Immature natural killer cell (primary cell): ENCODE measurements at places on chromosomes 12 and 14.

GRCh38 chr12:132315951-132316350, 13.4 kb downstream of the GALNT9 start:
- no peak for DNase-seq

DNA sequence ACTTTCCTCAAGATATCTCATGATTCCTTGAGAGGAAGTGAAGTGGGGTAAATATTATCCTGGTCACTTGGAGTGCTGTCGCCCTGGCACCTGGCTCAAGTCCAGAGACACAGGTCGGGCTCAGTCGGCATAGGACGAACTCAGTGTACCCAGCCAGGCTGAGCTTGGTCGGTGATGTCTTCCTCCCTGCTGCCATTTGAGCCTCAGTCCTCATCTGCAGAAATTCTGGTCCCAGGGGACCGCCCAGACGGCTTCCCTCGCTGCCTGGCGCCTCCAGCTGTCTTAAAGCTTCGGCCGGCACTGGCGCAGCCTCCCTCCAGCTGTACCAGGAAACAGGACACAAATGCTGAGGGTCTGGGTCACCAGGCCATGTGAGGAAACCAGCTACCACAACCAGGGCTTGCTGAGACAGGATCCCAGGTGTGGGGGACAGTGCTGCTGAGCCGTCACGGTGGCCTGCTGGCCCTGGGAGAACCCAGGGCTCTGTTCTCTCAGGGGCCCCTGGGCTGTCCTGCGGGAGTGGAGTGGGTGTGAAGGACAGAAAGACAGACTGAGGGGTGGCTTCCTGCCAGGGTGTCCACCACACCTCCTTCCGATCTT, 5.0 kb upstream of the KLC1 start:
- no peak for DNase-seq

DNA sequence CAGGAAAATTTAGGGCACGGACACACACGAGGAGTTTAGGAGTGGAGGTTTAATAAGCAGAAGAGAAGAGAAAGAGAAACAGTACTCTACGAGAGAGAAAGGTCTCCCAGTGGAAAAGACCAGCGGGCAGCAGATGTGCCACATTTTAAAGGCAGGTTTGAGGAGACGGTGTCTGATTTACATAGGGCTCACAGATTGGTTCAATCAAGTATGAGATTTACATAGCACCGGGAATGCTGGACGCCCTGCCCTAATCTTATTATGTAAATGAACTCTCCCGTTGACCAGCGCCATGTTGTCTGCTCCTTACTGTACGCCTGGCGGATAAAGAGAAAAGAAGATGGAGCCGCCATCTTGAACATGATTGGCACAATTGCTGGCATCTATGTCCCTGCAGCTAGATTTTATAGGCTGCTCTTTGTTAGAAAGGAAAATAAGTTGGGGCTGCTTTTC, 17.9 kb downstream of the NFKBIA start:
- no peak for DNase-seq

DNA sequence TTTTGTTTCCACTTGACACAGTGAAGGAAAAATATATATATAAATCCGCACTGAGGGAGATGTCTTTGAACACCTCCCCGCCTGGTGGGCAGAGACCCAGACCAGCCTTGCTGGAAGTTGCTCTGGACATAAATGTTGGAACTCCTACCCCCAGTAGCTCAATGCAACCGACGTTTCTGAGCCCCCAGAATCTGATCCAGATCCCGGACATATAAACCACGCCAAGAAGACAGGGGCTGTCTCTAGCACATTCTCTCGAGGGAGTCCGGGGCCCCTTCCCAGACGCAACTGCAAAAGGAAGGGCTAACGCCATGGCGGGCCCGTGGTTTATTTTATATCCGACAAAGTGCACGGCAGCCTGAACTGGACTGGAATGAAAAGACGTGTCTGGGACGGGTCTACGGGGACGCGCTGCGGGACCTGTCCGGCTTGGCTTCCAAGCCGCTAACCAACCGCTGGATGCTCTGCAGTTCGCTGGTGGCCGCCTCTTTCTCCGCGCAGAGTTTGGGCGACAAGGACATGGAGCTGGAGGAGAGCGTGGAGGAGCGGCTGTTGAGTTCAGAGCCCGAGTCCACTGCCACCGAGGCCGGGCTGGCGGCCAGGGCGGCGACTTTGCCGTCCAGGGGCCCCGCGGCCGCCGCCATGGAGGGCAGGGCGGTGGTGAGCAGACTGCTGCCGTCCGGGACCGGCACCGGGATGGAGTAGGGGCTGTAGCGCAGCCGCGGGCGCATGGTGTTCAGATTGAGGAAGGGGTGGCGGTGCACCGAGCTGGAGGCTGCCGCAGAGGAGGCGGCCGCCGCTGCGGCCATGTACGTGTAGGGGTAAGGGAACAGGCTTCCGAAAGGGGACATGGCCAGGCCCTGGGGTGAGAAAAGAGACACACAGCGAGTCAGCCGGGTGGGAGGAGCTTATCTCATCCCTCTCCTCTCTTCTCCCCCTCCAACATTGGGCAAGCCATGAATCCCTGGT, 12.2 kb downstream of the TBX3 start:
- no peak for DNase-seq

DNA sequence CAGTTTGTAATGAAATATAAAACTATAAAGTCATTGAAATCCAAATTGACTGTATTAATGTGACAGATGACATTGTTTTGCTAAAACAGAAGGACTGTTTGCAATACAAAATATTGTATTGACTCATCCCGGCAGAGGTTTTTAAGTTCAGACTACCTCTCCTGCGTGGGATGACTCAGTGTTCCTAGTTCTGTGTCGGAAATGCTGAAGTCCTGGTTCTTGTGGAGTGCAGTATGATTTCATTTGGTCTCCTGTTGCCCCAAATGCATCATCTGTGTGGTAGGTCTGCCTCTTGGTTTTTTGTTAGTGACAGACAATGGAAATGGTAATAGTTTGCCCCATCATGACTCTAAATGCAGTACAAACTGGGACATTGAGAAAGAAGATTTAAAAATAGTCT, 27.8 kb downstream of the PELI2 start:
- no peak for DNase-seq

DNA sequence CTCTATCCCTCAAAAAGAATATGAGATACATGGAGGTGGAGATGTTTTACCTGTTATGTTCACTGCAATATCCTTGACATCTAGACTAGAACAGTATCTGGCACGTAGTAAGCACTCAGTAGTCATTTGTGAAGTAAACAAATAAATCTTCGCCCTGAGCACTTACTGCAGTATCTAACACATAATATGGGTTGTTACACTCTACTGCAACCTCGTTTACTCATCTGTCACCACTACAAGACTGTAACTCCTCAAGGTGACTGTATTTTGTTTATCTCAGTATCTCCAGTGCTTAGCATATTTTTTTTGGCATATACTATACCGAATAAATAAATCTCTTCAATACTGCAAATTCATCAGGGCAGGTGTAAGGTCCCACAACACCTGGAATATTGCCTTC, 66.1 kb downstream of the WASHC3 start:
- no peak for DNase-seq

- no peak for DNase-seq
Observed at GRCh38 chr12:66154776-66155175, 15.0 kb downstream of the TMBIM4 start.

DNA sequence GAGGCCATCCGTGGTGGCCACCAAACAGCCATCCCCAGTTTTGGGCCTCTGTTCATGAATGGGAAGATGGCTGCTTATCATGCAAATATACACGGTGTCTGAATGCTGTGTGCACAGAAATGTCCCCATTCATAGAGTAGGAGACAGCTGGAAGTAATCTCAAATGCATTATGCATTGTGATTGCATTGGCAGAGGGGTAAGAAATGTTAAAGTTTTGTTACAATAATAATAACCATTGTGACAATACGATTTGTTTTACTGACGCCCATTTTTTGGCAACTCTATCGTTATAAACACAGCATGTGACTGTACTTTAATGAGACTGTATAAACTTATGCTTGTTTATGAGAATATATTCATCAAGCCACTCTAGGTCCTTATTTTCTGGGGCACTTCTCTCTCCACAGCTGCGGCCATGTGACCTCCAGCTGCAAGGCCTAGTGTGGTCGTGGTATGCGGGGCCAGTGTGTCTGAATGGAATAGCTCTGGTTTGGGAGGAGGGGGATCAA, 474.3 kb downstream of the VRK1 start:
- DNase-seq, result no peak

- no peak for DNase-seq
Observed at GRCh38 chr14:27427796-27428195, 830.0 kb upstream of the NOVA1 start.

DNA sequence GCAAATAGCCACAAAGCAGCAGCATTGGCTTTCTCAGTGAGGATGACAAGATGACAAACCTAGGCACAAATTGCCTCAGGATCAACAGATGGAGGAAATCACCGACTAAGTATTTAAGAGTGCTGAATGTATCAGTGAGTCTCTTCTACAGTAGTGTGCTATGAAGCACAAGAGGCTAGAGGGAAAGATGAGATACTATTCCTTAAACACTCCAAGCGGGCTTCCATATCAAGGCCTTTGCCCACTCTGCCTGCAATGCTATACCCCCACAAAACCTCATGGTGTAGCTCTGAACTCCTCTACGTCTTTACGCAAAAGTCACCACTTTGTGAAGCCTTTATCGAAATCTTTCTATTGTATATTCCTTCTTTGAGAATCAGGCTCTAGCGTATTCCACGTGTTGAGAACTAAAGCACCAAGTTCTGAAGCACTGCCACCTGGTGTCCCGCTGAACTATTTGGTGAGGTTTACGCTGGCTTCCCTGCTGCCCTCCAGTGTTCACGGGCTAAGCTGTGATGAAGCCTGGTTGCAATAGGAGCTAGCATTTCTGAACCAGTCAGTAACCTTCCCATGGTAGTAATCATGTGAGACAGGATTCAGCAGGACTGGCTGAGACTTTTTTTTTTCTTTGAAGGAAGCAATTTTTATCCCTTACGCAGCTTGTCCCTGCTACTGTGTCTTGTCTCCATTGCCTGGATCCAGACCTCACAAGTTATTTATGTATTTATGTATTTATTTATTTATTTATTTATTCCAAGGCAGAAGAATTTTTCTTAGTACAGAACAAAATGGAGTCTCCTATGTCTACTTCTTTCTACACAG, 426.5 kb upstream of the OR4E1 start:
- peak; percentile 51 for DNase-seq

DNA sequence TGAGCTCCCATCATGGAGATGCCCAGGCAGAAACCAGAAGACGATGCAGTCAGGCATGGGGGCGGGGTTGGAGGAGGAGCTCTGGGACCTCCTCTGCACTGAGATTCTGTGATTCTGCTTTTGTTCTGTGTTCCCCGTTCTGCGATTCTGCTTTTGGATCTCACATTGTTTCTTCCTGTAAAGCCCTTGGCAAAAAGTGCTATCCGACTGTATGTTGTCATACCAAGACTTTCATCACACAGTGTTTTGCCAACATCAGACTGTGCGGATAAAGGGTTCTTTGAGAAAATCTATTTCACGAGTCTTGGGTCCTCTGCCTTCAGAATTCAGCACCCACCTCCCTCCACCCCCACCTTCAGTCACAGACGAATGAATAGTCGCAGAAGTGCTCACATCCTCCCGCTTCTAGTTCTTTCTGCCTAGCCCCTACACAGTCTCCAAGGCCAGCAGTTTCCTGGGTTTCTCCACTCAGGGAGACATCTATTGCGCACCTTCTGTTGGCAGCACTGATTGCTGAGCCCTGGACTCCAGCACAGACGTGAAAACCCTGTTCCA, 24.7 kb upstream of the PWP1 start:
- DNase-seq, result no peak

DNA sequence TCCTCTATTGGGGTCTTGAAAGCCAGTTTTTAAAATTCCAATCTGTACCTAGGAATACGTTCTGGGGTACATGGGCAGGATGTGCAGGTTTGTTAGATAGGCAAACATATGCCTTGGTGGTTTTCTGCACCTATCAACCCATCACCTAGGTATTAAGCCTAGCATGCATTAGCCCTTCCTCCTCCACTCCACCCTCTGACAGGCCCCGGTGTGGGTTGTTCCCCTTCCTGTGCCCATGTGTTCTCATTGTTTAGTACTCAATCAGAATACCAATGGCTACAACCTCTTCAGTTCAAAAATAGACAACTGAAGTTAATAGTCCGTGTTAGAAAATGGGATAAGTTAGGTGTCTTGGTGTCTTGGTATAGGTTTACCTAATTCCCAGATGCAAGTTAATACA, 3.4 kb downstream of the NTS start:
- no peak for DNase-seq

DNA sequence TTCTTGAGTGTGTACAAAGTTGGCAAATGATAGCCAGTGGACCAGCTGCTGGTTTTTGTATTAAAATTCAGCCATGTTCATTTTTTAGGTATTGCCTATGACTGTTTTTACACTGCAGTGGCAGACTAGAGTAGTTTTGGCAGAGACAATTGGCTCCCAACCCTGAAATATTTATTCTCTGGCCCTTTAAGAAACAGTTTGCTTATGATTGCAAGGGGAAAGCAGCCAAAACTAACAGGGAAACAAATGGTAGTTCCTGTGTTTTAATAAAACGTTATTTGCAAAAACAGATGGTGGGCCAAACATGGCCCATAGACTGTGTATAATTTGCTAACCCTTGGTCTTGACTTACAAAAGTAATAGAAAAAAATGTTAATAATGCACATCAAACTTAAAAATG, 110.2 kb downstream of the ALX1 start:
- no peak for DNase-seq

- no peak for DNase-seq
Observed at GRCh38 chr12:593396-594270, 69.6 kb downstream of the NINJ2 start.

DNA sequence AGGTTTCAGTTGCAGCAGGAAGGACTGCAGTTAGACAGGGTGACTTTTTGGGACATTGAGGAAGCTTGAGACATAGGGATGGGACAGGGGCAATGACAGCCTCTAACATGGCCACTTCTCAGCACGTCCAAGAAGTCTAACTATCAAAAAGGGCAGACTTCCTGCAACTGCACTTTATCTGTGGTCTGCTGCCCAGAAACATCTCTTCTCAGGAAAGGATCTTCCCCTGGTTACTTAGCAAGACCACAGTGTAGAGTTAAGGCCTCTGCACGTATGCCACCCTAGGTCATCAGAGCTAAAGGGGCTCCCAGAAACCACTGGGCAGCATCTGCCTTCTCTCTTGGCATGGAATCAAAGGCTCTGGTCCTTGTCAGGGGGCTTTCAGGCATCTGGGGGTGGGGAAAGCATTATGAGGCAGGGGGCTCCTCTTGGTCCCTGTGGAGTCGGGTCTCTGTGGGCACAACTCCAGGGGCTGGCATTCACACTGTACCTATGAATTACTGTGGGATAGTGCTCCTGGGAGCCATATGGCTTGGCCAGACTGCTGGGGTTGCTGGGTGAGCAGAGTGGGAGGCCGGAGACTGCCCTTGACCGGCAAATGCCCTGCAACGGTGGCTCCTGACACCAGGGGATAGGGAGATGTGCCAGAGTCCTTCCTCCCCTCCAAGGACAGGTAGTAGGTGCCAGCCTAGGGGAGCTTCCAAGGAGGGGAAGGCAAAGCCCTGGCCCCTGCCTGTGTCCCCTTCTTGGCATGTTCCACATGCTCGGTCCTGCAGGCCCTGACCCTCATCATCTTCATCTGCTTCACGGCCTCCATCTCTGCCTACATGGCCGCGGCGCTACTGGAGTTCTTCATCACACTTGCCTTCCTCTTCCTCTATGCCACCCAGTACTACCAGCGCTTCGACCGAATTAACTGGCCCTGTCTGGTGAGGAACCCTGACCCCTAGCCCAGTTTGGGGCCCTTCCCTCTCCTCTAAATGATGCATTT, 1.0 kb downstream of the CMTM5 start:
- no peak for DNase-seq

GRCh38 chr12:95248604-95249360, 31.2 kb downstream of the VEZT start:
- DNase-seq, result no peak

GRCh38 chr12:108857158-108857407, 300 bp downstream of the SSH1 start:
- no peak for DNase-seq

GRCh38 chr14:34981743-34982420, 910 bp upstream of the SRP54 start:
- DNase-seq, result no peak
